ENCODE measurements at places on chromosomes 12 and 14.

GRCh38 chr12:72102150-72102549, 163.5 kb downstream of the TPH2 start:
- no peak for DNase-seq

DNA sequence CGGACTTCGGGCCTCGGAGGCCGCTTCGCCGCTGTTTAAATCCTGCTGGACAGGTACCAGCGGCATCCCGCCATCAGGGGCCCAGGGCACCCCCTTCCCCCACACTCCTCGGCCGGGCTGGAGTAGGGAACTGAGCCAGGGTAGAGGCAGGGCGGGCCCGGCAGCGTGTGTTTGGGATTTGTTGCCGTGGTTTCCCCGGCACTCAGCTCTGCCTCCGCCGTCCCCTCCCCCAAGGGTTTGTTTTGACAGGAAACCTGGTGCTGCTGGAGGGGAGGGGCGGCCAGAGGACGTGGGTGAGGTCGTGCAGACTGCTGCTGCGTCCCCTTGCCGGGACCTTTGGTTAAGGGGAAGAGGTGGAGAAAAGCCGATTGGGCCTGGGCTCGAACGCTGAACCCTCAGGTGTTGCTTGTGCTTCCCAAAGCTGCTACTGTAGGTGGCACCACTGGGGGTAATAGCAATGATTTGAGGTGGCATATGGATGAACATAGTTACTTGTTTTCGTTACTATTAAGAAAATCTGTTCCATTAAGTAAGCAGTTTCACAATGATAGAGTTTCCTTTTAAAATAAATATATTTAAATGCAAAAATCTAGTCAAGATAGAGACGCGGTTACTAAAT, 778 bp downstream of the TCP11L2 start:
- DNase-seq, result peak; percentile 76

GRCh38 chr14:38366374-38366773, 110.5 kb upstream of the CLEC14A start:
- peak; percentile 22 for DNase-seq

DNA sequence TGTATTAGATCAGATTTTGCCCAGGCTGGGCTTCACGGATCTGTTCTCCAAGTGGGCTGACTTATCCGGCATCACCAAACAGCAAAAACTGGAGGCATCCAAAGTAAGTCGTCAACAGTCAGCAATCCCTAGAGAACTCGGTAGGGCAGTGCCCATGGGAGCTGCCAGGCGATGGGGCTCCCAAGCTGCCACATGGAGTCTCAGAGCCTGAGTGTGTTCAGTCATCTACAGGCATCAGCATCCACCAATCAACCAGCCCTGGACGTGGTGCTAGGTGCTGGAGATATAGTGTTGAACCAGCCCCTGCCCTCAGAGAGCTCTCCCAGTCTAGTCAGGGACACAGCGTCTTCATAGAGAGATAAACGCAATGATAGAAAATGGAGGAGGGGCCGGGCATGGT, 6.9 kb downstream of the SERPINA4 start:
- DNase-seq, result no peak

DNA sequence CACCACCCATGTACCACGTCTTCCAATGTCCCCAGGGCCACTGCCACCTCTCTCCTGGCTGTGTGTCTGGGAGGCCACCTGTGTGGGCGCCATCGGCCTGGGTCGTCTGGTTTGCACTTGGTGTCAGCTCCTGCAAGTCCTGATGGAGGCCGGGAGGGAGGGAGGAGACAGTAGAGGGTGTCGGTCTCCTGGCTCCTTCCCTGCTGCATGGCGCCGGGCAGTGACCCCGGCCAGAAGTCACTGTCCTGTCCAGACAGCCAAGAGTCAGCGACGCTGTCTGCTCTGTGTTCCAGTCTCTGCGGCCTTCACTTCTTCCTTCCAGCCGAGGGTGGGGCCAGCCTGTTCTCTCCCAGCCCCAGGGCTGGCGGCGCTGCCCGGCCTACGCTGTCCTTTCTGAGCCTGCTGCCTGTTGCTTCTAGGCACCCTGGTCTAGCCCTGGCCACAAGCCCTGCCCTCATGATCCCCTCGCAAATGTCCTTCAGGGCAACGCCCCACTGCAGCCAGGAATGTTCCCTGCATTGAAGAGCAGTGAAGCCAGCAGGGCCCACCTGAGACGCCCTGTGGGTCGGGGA, 13.0 kb upstream of the LBHD2 start:
- no peak for DNase-seq

DNA sequence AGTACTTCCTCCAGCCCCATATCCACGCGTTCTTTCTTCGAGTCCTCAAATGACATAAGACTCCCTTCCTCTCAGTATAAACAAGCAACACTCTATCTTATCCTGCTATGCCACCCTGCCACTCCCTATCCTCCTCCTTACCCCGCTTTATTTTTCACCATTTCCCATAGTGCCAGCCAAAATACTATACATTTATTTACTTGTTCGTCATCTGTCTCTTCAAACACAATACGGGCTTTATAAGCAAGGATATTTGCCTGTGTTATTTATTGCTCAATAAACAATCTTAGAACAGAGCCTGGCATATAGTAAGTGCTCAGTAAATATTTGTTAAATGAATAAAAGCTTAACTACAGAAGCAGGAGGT, 444.9 kb downstream of the EGLN3 start:
- DNase-seq, result no peak

DNA sequence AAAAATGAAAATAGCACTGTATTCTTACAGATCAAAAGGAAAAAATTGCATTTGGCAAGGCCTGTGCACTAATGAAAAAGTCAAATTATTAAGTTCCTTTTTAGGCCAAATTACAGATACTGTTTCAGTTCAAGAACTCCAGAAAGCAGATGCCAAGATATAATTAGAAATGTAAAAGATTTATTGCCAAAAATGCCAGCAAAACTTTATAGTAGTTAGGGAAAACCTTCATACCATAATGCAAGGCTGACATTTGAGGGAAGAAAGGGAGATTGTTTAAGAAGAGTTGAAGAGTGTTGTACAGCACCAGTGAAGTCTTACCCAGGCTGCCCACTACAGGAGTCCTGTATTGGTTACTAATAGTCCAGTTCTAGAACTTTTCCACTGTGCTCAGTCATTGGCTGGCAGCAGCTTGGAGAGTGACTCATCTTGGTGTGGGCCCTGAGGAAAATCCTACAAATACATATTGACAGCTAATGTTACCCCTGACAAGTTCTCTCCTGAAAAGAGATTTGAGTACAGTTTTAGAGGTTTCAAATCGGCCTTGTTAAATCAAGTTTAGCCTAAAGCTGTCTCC, 600.4 kb downstream of the C12orf50 start:
- DNase-seq, result peak; percentile 27

DNA sequence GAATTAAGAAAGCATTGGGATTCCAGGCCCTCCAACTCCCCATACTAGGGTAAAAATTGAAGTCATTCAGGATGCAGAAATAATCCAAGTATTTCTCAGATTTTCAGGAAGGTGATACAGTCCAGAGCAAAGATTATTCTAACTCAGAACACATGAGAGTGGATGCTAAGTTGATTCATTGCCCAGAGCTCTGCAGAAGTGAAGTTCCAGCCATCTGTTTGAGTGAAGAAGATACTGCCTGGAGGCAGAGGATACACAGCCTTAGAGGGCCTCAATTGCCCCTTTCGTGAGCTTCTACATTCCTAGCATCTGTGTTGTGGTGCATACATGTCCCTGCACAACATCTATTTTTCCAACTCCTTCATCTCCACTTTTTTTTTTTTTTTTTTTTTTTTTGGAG, 36.9 kb upstream of the SMUG1 start:
- DNase-seq, result no peak

DNA sequence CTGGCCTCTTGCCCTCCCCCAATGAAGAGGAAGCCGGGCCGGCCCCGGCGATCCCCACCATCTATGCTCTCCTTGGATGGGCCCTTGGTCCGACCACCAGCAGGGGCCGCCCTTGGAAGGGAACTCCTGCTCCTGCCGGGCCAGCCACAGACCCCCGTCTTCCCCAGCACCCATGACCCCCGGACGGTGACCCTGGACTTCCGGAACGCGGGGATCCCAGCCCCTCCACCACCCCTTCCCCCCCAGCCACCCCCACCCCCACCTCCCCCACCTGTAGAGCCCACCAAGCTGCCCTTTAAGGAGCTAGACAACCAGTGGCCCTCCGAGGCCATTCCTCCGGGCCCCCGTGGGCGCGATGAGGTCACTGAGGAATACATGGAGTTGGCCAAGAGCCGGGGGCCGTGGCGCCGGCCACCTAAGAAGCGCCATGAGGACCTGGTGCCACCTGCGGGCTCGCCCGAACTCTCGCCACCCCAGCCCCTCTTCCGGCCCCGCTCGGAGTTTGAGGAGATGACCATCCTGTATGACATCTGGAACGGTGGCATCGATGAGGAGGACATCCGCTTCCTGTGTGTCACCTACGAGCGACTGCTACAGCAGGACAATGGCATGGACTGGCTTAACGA, 19.4 kb downstream of the SETD1B start:
- DNase-seq, result no peak

GRCh38 chr14:54010981-54011380, 54.4 kb upstream of the BMP4 start:
- no peak for DNase-seq

DNA sequence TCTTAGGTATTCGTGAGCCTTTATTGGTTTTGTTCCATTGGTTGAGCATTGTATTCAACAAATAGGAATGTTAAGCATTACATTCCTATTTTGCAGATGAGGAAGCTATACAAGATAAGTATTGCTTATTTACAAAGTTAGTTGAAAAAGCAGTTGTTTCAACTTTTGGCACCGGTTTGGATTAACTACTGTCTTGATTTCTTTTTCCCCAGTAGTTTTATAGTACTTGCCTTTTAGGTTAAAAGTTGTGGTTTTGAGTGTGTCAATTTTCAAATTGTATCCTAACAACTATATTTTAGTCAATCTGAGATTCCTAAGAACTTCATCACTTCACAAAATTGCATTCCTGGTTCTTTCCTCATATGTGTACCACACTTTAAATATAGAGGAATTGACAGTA, 23.8 kb upstream of the MBIP start:
- DNase-seq, result no peak

GRCh38 chr14:89319687-89320086, 97.3 kb downstream of the FOXN3 start:
- no peak for DNase-seq

GRCh38 chr12:26271024-26271423, 75.7 kb downstream of the SSPN start:
- peak; percentile 29 for DNase-seq

GRCh38 chr12:122022393-122023338, 982 bp downstream of the BCL7A start:
- peak; percentile 31 for DNase-seq

- DNase-seq, result no peak
Observed at GRCh38 chr12:96766232-96766631, 140.8 kb upstream of the NEDD1 start.

DNA sequence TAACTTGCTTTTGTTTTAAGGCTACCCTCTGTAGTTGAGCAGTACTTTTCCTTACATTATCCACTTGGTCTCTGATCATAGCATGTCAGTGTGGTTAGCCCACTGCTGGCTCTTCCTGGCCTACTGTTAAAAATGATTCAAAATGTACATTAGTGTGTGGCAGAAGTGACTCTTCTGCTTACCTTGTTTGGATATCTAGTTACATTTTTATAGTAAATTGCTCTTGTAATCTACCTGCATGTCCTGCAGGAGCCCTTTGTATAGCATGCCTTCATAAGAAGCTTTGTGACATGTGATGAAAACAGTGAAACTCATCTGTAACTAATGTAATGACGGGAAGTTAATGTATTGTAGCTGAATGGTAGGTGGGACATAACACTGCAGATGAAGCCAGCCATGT, 8.1 kb downstream of the SPATS2 start:
- no peak for DNase-seq

DNA sequence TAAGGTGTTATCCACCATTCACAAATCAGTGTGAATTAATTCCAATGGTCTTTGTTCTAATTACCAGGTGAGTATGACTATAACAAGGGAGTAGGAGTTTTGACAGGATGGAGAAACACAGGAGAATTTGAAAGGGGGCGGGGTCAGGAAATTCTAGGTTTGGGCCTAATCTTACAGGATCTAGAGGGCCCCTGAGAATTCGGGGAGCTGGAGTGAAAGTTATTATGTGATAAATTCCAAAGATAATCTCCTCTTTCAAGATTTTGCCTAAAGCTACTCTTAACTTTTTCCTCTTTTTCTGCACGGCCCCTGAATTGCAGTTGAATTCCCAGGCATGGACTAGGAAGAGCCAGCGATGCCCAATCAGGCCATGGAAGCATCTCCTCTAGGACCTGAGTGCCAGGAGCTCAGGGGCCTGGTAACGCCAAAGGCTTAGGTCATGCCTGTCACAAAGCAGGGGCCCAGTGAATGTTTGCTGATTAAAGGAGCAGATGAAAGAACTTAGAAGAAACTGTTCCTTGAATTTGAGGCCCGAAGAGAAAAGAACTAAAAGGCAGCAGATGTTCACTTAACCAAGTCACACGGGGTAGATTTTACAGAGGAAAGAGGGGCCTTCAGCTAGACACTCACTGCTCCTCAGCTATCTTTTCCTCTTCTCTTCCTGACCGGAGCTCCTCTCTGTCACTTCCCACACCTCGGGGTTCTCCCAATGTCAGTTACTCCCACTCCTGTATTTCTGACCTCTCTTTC, 195.5 kb downstream of the PPM1H start:
- no peak for DNase-seq

DNA sequence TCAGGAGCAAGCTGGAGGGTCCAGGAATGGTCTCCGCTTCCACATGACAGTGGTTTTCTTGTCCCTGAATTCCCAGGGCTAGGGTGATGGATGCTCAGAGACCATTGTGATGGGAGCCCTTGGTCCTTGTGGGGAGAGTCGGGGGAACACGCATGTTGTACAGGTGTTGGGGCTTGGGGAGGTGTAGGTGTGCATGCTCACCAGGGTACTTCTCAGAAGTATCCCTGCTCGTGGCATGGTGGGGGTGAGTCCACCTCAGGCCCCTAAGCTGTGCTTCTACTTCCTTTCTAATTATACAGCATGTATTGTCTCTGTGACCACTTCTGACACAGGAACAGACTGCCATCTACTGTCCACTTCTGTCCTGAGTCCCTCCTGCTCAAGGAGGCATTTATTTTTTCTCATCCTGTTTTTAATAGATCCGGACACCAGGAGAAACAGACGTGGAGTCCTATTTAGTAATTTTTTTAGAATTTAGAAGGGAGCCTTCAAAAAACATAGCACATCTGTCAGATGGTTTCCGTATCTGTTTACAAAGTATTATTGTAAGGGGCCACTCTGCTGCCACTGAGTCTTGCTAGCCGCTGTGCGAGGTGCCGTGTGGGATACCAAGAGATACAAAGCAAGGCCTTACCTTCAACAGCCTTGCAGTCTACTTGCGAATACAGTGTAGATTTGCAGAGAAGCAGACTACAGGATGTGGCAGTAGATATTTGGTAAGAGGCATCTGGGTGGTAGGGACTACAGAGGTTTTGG, 10.5 kb downstream of the NTF3 start:
- DNase-seq, result peak; percentile 62

GRCh38 chr12:66999141-66999540, 270.0 kb upstream of the CAND1 start:
- no peak for DNase-seq

DNA sequence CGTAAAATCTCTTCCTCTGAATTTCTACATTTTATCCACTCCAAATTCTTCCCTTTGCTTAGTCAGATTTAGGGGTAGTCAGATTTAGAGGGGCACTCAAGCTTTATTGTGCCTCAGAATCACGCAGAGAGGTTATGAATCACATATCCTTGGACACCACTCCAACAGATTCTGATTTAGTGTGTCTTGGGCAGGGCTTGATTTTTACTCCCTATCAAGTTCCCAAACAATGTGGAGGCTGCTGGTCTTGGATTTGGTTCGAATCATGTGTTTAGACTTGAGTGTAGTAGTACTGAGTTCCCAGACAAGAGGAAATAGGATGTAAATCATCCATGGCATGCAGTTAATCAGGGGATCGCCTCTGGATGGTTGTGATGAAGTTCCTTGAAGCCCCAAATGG, 298.1 kb upstream of the CLEC14A start:
- no peak for DNase-seq

- no peak for DNase-seq
Observed at GRCh38 chr14:99544991-99545390, 59.0 kb downstream of the CCDC85C start.
